Left renal pelvis (tissue), 4 donors: ENCODE measurements at places on chromosomes 5 and 9. TPM values are rescaled to one million over a fixed set of nuclear protein-coding genes. Genes with fewer than 3 reads are reported as not detected.
A peak's percentile ranks its signal among the peaks of the same experiment; 100 is the strongest.

GHR gene
- 24.7 TPM for polyA plus RNA-seq

PCDHB13 gene
- polyA plus RNA-seq, result 8.1 TPM

CNOT6 gene
- 65.2 TPM for polyA plus RNA-seq

UBAC1 gene
- 36.1 TPM for polyA plus RNA-seq

KIAA1958 gene
- 15.9 TPM for polyA plus RNA-seq

ASPN gene
- polyA plus RNA-seq, result 33.5 TPM

URM1 gene
- 48.5 TPM for polyA plus RNA-seq

SHC3 gene
- polyA plus RNA-seq, result 1.2 TPM

- no peak for DNase-seq
Observed at GRCh38 chr9:132857616-132858342, 20.3 kb downstream of the AK8 start.

GRCh38 chr9:120344230-120344629 lies 235.7 kb downstream of the CDK5RAP2 start:
- DNase-seq, result no peak

GRCh38 chr5:21397693-21398092 lies 1409.7 kb upstream of the CDH18 start:
- no peak for DNase-seq

GRCh38 chr9:83239747-83240146 lies 176.8 kb upstream of the RASEF start:
- no peak for DNase-seq

DNA sequence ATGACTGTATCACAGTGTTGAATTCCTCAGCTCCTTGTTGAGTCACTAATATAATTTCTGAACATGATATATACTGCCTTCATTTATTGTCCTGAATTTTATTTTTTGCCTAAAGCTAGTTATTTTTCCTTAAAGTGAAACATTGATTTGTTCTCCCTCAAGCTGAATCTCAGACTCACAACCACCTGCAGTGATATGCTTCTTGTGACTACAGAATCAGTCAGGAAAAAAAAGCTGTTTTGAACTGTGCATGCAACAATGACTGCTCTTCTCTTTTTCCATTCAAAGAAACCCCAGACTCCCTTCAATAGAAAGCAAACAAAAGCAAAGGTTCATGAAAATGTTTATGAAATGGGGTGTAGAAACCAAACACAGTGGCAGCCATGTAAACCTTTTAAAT lies 470.2 kb upstream of the CHD1 start:
- no peak for DNase-seq

- no peak for DNase-seq
Observed at GRCh38 chr9:112885324-112885723, 5.4 kb downstream of the SLC46A2 start.

DNA sequence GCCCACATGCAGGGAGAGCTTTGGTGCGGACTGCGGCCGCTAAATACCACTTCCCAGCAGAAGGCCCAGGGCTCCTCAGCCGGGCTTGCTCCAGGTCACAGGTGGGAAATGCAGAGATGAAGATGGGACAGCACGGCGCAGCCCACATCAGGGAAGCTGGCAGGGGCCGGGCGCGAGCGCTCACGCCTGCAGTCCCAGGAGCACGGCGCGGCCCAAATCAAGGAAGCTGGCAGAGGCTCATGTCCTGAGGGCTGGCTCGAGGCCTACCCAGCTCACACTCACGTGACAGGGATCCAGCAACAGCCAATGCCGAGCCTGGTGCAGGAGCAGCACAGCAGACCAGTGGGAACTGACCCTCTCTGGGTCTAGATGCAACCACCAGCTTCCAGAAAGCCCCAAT lies 16.3 kb downstream of the LPCAT1 start:
- DNase-seq, result no peak

DNA sequence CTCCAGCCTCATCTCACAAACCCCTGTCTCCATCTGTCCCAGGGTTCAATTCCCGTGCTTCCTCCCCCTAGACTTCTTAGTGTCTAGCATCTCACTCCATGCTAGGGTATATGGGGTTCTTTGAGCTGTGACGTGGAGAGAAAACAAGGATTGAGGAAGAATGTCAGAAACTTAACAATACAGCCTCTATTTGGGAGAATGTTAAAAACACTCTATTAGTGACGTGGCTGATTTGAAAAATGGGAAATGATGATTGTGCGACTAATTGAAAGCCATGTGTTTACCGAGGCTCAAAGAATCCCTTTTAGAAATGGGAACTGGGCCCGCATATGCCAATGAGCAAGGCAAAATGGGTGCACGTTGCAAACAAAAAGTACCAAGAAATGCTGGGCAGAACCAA lies 72.7 kb upstream of the TBC1D2 start:
- no peak for DNase-seq

GRCh38 chr5:137778772-137779564 lies 24.8 kb upstream of the HNRNPA0 start:
- no peak for DNase-seq

DNA sequence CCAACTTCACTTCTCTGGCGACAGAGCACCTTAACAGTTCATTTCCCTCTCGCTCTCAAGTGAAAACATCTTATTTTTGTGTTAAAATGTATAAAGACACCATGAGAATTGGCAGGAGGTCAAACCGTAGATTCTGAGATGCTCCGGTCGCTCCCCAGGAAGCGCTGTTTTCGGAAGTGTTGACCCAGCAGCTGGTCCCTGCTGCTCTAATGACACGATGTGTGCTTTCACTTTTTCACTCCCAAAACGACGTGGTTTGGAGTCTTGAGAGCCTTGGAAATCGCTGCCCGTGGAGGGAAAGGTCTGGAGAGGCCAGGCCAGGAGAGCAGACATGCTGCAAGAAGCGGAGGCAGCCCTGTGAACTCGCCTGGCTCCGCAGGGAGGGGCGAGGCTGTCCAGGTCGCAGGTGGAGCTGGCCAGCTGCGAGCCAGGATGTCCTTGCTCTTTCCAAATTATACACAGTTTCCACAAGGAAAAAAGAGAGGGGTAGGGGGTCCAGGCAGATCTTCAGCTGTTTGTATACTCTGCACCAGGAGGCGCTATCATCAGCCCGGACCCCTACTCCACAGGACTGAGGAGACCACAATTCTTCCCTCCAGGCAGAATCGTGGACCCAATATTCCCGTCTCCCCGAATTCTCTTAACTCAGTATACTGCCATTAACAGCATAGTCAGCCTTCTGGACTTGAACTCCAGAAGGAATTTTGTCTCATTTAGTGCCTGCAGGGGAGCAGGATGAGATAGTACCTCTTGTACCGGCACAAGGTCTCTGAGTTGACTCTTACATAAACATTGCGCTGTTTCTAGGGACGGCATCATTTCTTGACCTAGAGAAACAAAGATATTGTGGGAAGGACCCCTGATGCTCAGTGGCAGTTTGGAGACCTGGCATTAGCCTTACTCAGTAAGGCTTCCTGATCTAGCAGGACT lies 248.6 kb upstream of the ANKRD55 start:
- peak; percentile 56 for DNase-seq

- no peak for DNase-seq
Observed at GRCh38 chr5:91145333-91145620, 237.8 kb downstream of the ARRDC3 start.

DNA sequence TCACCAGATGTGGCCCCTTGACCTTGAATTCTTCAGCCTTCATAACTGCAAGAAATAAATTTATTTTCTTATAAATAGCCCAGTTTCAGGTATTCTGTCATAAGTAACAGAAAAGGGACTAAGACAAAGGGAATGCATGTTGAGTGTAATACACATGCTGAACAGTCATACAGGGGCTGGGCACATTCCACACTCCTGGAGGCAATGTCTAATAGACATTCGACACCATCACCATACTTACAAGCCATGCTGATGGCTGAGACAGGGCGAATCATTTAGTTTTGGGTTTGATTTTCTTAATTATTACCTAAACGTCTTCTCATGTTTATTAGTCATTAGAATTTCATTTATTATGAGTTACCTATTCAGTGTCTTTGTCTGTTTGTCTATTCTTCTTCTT lies 68.5 kb downstream of the TENT4A start:
- no peak for DNase-seq

- no peak for DNase-seq
Observed at GRCh38 chr5:80255431-80255810, 427 bp downstream of the SERINC5 start.
